ENCODE measurements at places on chromosomes 13 and 19.

- DNase-seq: no peak
Observed at GRCh38 chr19:4052114-4052992, 14.3 kb downstream of the ZBTB7A start.

DNA sequence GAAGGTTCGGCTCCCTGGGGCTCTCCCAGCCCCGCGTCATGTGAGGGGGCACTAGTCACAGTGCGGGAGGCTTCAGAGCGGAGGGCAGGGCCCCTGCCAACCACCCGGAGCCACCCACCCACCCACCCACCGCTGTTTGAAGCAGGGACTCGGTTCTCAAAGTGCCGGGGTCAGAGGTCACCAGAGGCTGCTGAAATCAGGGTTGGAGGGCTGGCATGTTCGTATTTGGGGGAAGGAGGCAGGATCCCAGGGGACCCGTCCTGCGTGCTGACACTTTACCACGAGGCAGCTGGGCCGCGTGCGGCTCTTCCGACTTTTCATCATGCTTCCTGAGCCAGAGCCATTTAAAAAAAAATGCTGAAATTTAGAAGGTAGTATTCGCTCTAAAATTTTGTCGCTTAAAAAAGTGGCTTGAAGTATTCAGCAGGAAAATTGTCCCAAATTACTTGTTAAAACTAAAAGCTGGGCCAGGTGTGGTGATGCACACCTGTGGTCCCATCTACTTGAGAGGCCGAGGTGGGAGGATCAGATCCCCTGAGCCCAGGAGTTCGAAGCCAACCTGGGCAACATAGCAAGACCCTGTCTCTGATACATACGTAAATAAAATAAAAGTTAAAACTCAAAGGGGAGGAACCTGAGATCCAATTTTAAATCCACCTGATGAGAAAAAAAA, 21.2 kb downstream of the ATP11A start:
- no peak for DNase-seq

DNA sequence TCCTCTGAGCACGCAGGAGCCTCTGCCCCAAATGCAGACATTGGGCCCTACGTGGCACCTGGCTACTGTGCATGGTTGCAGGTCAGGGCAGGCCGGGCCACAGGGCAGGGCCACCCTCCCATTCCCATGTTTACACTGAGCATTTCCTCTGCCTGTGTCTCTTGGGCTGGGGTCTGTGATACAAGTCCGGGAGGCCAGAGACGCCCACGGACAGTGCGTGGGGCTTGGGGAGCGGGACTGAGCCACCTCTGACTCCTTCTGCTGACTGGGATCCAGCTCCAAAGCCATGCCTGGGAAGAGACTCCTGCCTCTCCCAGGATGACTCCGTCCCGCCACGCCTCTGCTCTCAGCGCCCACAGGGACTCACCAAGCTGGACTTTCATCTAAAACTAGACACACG, 18.8 kb downstream of the GAS6 start:
- DNase-seq: no peak

- no peak for DNase-seq
Observed at GRCh38 chr13:26601669-26602068, 44.2 kb downstream of the WASF3 start.

GRCh38 chr19:8041531-8041931, 11.0 kb upstream of the CCL25 start:
- DNase-seq: no peak

DNA sequence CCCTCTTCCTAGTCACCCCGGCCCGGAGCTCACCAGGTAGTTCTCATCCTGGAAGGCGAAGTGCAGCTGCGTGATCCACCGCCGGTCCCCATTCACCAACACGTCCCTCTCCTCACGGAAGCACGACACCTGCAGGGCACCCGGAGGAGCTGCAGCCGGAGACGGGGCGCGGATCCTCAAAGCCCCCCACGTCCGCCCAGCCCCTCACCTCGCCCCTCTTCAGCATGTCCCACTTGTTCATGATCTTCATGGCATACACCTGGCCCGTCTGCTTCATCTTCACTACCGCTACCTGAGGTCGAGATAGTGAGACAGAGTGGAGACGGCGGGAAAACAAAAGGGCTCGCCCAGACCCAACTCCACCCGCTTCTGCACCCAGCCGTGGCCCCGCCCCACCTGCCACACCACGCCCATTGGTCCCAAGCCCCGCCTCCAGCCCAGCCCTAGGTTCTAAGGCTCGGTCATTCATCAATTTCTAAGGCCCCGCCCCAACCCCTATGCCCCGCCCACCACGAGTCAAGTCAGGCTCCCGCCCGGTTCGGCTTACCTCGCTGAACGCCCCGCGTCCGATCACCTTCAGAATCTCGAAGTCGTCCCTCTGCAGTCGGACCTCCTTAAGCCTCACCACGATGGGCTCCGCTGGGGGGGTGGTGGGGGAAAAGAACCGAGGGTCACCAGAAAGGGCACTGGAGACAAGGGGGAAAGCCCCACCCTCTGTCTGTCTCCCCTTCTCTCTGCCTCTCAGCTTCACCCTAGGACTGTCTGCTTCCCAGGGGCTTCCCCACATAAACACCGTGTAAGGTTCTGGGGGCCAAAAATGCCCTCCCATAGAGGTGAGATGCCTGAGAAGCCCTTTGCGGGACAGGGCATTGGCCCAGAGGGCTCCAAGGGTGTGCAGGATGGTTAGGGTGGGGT, 2.8 kb downstream of the DMPK start:
- peak; percentile 38 for DNase-seq

DNA sequence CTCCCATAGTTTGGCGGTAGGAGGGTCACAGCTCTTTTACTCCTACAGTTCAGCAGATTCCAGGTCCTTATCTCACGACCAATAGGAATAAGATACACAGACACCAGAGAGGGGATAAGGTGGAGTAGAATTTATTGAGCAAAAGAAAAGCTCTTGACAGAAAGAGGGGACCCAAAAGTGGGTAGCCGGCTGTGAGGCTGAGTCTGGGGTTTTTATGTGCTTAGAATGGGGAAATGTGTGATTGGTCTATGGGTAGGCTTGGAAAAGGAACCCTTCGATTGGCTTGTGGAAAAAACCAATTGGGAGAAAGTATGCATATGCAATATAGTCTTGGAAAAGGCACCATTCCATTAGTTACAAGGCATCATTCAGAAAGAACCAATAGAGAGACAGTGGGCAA, 1356.9 kb upstream of the SPRY2 start:
- DNase-seq: no peak

GRCh38 chr13:58018020-58018419, 386.5 kb downstream of the PCDH17 start:
- DNase-seq: no peak

GRCh38 chr13:24282256-24282655, 27.1 kb upstream of the C1QTNF9 start:
- no peak for DNase-seq

Measured in stimulated activated CD4-positive, alpha-beta T cell treated with anti-CD3 and anti-CD28 coated beads, TNF-alpha, amount 100 ng/mL, for 1 hour (primary cell).